ENCODE measurements at places on chromosomes 2 and 18.

GRCh38 chr18:32160547-32160946 lies 29.3 kb upstream of the MEP1B start:
- DNase-seq, result no peak

- no peak for DNase-seq
Observed at GRCh38 chr18:58668897-58669296, 2.4 kb upstream of the MALT1 start.

DNA sequence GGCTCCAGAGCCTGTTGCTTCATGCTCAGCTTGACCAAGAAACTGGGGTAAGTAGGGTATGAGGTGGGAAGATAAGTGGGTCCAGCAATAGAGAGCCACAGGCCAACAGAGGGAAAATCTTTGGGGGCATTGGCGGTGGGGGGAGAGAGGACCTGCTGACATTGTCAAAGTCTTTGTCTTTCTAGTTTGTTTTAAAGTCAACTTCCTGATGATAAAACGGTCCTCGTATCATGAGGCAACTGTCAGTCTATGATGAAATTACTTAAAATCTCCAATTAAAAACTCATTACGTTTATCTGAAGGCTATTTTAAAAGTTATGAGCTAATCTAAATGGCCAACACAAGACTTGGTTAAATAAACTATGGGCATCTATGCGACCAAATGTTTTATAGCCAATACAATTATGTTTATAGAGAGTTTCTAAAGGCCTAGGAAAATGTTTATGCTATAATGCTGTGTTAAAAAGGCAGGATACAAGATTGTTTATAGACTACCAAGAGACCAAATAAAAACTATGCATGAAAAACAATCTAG lies 84.4 kb upstream of the CD28 start:
- DNase-seq, result no peak

- no peak for DNase-seq
Observed at GRCh38 chr2:50838316-50838715, 193.6 kb downstream of the NRXN1 start.

DNA sequence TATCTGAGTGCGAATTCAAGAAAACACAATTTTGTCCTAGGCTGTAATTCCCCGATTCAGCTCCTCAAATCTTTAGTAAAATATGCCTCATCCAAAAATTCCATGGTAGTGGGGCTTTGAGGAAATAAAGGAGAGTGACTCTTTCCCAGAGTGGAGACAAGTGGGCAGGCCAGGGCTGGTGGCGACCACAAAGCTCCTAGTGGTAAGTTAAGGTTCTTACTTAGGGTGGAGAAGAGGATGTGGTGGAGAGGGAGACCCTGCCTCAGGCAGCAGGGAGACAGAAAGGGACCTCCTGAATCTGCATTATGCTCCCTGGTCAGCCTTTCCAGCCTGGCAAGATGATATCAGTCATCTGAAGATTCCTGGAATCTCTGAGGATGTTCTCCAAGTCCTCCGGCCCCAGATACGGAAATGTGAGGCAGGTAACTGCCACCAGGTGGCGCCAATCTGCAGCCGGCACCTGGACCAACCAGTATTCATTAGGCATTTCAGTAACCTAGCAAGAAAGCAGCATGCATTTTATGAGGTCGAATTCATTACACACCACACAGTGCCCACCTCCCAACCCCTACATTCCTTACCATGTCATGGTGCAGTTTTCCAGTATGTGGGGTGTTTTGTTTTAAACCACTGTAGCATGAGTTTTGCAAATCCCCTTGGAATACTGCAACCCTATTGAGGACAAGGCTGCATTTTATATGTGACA lies 106.4 kb downstream of the POLE4 start:
- DNase-seq, result no peak

DNA sequence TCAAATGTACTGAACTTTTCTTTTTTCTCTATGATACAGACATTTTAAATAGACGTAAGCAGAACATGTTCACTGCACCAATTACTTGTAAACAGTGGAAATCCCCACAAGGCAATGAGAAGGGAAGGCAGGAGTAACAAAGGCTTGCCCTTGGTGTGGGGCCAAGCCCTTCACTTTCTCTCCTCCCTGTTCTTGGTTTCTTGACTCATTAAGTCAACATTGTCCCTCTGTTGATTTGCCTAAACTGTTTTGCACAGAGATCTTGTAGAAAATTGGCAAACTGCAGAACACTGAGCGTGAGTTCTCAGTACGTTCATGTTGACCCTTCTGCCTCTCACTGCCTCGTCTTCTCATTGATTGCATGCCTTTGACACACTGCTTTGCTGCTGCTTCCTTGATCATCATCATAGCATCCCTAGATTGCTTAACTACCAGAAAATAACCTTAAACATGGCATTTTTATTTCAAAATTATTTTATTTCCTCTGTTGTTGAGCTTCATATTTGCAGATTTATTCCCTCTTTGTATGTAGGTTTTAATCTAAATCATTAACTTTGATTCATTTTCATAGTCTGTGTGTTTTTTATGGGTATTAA lies 257.7 kb downstream of the PTGR3 start:
- DNase-seq, result peak; percentile 93

GRCh38 chr18:30903566-30903965 lies 139.0 kb downstream of the DSC3 start:
- no peak for DNase-seq

GRCh38 chr2:238145851-238146250 lies 7.4 kb downstream of the KLHL30 start:
- DNase-seq, result no peak

- DNase-seq, result no peak
Observed at GRCh38 chr18:79339094-79339908, 56.4 kb upstream of the NFATC1 start.

DNA sequence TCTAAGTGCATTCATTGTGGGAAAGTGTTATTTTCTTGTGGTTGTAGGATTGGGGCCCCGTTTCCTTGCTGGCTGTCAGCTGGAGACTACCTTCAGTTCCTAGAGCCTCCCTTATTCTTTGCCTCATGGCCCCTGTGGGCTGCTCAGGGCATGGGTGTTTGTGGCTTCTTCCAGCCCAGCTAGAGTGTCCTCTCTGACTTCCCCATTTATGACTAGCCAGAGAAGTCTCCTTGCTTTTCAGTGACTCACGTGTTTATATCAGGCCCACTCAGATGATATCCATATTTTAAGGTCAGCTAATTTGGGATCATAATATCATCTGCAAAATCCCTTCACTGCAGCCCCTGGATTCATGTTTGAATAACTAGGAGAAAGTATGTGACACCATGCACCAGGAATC lies 62.8 kb downstream of the DTNA start:
- DNase-seq, result no peak
